Activated CD8-positive, alpha-beta memory T cell treated with anti-CD3 and anti-CD28 coated beads for 1 hour (primary cell): ENCODE measurements at places on chromosomes 2 and 18.

DNA sequence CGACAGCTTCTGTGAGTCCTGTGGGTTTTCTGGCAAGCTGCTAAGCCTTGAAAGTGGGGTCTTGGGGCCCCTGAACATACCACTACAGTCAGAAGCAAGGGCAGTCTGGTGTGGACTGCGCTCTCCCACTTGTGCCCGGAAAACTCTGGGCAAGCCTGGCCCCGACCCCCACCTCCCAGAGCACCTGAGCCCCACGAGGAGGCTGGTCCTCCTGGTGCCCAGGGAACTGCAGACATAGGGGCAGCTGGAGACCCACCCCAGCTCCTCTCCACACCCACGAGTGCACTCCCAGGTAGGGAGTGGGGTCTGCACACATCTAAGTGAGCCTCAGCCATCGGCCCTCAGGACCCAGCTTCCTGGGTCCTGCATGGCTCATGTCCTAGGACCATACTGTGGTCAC, 16.2 kb upstream of the GPC1 start:
- DNase-seq = no peak

DNA sequence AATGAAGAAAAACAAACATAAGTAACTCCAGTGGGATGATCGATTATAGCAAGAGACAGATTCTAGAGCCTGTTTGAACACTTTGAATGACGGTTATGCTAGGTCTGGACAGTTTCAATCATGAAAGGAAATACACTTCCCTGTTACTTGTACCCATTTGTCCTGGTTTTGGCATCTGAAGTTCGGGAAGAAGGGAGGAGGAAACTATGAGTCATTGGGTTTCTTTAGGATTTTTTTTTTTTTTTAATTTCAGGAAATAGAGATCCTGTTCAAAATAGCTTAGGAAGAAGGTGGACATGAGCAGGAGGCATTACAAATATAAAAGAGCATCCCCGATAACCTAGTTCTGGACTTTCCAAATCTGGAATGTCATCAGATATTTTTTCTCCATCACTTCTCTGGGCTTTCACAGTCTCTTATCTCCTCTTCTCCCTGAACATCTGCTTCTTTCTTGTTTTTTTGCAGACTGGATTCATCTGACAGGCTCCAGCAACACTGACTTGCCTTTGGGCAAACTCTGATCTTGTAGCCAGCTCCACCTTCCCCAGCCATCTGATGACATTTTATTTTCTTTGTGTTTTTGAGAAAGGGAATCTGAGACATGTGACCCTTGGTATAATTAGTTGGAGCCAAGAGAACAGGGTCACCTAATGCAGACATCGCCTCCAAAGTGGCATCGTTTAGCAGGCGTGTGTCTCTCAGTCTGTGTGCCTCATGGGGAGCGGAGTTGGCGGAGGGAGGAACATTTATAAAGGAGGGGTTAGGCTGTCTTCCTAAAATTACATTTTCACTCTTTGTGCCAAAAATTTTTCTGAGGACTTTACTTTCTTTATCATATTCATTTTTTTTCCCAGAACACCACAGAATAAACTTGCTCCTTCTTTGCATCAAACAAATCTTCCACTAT, 195.3 kb upstream of the EPHA4 start:
- DNase-seq = no peak

- no peak for DNase-seq
Observed at GRCh38 chr18:13566941-13567746, 159.2 kb downstream of the FAM210A start.

GRCh38 chr2:177187631-177188312, 24.8 kb upstream of the HNRNPA3 start:
- no peak for DNase-seq

GRCh38 chr2:117058366-117058765, 756.1 kb upstream of the DDX18 start:
- DNase-seq = no peak

DNA sequence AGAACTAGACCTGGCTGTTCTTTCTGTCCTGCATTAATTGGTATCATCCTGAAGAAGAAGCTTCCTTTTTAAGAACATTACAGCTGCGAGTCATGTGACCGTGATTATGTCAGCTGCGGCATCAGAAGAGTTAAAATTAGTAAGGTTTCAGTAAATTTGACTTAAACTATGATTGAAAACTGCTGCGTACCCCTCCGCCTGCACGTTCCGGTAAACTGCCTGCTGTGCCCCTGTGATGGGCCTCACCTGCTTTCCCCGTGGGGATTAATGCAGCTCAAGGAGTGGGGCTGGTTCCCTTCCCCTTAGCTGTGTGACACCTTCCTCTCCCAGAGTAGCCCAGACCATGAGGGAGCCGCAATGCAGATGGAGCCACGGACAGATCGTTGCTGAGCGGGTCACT, 36.1 kb upstream of the MYO3B start:
- no peak for DNase-seq

- no peak for DNase-seq
Observed at GRCh38 chr2:193561054-193561453, 1366.3 kb upstream of the TMEFF2 start.

DNA sequence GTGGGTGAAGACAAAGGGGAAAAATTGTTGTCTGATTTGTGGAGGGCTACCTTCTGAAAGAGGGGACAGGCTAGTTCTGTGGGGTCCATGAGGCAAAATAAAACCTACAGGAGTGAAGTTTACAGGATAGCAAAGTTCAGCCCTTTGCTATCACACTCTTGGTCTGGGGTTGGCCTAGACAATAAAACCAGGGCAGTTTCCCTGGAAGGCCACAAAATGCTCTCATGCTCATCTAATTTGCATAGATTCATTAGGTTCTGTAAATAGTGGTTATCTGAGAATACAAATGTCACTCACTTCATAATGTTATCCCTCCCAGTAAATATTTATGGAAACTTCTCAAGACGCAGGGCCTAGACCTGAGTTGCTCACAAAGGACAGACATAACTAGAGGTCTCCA, 63.6 kb downstream of the INSIG2 start:
- no peak for DNase-seq

GRCh38 chr18:51089691-51090090, 59.7 kb downstream of the SMAD4 start:
- DNase-seq = no peak

DNA sequence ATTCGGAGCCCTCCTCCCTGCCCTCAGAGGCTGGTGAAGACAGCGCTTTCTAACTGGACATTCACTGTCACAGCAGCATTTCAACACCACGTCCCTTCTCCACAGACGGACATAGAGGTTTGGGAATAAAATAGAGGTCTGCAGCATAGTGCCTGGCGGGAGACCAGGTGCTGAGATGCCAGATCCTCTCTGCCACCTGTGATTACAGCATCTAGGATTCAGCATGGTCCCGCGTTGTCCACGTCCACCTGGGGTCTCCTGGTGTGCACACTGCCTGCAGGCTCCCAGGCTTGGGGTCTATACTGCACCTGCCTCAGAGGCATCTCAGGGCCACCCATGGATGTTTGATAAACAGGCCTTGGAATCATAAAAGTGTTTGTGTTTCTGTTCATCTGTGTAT, 175.5 kb downstream of the TMEM18 start:
- no peak for DNase-seq

DNA sequence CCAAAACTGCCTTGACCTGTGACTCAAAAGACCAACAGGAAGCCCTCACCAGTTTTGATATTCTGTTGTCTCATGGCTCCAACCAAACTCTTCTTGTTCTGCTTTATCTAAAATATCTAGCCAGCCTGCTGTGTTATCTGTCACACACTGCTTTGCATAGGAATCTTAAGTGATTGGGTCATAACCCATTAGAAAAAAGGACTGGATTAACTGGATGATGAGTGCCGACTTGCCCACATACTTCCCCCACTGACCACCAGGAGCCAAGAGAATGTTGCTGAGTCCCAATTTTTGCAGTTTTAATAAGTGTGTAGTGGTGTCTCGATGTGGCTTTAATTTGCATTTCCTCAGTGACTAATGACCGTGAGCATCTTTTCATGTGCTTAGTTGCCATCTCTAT, 6.5 kb downstream of the MOGAT1 start:
- no peak for DNase-seq

GRCh38 chr18:62179213-62179612, 7.6 kb downstream of the PIGN start:
- DNase-seq = no peak

DNA sequence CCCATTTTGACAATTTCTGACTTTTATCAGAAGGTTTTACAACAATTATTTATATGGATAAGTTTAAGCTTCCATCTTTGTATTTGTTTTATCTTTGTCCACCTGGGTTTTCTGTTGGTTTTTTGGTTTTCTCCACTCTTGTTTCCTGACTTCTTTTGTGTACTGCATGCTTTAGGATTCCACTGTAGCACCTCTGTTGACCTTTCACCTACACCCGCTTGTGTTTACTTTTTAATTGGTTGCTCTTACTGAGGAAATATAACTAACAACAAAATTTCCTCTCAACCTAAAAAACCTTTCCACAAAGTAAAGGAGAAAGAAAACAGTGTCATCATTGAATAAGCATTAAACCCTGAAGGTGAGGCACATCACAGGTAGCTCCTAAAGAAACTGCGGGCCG, 39.8 kb upstream of the TTR start:
- no peak for DNase-seq

DNA sequence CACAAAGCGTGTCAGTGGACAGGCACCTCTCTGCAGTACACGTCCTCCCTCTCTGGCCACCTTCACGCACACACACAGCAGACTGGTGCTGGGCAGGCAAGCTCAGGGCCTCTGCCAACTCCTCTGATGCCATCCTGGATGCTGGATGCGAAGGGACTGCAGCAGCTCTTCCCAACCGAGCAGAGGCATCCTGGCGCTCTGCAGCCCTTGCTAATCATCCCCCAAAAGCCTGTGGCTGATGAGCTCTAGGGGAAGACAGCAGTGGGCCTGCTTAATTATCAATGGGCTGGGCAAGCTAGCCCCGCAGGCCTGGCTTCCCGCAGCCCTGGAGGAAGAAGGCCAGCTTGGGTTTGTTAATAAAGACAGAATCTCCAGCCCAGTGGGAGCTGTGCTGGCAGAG, 71.3 kb upstream of the TEX51 start:
- no peak for DNase-seq

GRCh38 chr2:176747506-176747905, 465.1 kb upstream of the HNRNPA3 start:
- no peak for DNase-seq

- DNase-seq = no peak
Observed at GRCh38 chr2:19651466-19651865, 250.3 kb downstream of the TTC32 start.

DNA sequence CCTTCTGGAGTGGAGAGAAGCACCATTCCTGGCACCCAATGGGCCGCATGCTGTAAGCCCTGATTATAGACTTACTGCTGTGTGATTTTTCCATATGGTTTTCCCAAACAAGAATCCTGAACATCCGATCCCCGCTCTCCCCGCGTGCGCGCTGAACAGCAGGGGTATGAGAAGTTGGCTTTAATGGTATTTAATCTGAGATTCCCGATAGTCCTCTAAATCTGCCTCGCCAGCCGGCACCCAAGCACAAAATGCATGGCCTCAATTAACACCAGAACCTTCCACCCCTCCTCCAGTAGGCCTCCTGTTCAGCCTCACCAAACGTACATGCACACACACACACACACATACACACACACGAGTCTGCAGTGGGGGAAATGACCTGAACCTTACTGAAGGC, 480.3 kb downstream of the BCL11A start:
- DNase-seq = no peak

- no peak for DNase-seq
Observed at GRCh38 chr18:67432806-67433205, 83.7 kb downstream of the DSEL start.

GRCh38 chr2:240226672-240227537, 86.4 kb upstream of the OTOS start:
- no peak for DNase-seq

DNA sequence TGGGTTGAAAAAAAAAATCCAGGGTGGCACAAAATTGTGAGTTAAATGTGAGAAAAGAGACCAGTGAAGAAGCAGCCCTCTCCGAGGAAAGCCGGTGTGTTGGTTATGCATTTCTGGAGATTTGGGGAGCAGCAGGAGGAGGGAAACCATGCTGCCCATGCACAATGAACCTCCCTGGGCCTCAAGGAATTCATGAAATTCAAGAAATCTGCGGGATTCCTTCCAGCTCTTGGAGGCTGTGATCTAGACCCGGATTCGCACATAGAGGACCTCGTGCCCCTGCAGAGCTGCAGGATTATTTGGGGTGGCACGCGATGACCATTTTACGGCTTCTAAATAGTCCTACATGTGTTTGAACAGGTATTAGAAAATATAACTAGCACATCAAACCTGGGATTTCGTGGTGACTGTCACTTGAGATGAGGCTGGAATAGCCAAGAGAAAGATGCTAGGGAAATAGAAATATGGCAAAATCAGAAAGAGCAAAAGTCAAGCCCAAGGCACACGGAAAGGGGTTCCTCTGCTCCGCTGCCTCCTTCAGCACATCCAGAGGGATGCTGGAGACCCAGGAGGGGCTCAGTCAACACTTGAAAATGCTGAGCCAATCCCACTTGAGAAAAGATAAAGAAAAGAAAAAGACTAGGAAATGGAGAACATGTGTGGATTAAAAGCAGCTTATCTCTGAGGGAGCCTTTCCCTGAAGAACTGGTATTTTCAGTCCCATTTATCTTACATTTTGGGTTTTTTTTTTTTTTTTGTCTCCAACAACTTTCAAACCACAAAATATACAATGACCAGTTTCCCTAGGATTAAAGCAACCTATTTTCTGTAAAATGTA, 22.0 kb downstream of the KCTD1 start:
- no peak for DNase-seq

DNA sequence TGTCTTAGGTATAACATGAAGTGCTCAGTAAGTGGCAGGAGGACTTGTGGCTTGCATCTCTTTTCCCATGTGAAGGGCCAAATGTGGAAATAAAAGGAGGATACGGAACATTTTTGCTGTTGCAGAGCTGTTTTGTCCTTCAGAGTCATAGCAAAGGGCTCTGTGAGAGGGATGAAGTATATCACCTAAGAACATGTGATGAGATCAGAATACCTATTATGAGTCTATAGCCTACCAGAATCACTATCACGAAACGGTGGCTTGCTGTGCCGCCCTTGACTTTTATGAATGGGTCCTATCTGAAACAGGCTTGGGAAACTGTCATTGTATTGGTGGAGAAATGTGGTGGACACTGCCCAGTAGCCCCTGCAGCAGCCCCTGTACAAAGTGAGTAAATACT, 67.0 kb upstream of the ITGB6 start:
- no peak for DNase-seq

GRCh38 chr2:10120877-10121574, 1.5 kb upstream of the RRM2 start:
- no peak for DNase-seq

GRCh38 chr2:235945608-235946140, 222.5 kb downstream of the GBX2 start:
- no peak for DNase-seq
